Transverse colon (tissue), 4 donors: ENCODE measurements at places on chromosomes 3 and 15. TPM values are rescaled to one million over a fixed set of nuclear protein-coding genes. Genes with fewer than 3 reads are reported as not detected.
A peak's percentile ranks its signal among the peaks of the same experiment; 100 is the strongest.

RTP4 gene
- not detected for total RNA-seq

NR1I2 gene
- total RNA-seq = 78.0 TPM

DNA sequence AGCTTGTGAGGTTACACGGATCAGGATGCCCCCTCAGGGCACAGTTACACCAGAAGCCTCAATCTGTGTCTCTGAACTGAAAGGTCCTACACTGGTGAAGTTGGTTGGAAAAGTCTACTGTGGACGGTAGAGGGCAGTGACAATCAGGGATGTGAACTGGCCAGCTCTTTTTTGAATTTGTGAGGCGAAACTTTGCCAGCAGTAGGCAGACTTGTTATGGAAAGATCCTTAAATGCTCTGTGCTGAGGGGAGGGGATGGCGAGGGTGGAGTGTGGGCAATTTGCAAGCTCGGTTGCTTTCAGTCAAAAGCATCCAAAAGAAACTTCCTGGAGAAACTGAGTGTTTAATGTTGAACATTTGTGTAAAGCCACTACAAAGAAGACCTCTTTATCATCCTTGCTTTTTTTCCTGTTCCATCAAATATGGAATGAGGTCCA, 127.4 kb upstream of the ABHD17C start:
- no peaks in the 10 kb centered on the region for H3K4me1 ChIP-seq
- H3K4me3 ChIP-seq = no peak overlapping the region
- no peaks in the 10 kb centered on the region for H3K27me3 ChIP-seq
- DNase-seq = peak; percentile 54
- H3K36me3 ChIP-seq = no peaks in the 10 kb centered on the region

DNA sequence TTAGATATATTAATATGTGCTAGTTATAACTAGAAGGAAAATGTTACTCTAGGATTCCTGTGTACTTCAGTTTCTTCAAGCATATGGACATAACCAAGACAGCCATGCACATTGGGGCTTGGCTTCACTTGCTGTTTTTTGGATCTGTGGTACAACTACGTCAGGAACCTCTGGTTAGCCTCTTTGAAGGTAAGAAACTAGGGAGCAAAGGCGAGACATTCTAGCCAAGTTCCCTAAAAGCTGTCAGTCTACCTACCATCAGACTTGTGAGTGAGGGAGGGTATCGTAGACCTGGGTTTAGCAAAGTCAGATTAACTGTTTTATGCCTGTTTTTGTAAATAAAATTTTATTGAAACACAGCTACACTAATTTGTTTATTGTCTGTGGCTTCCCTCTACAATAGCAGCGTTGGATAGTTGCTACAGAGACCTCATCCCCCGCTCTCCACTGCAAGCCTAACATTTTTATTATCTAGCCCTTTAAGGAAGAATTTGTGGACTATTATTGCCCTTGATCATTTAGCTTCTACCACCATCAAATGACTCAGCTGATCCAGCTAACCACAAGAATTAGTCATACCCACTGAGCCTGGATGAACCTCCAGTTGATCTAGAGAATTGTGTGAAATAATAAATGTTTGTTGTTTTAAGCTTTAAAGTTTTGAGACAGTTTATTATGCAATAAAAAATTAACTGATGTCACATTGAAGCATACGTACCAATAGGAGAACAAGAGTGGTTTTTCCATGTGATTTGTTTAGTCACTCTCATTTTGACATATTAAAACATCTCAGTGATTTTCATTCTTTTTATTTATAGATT, 58.1 kb downstream of the RSRC1 start:
- no peak overlapping the region for H3K4me3 ChIP-seq
- no peaks in the 10 kb centered on the region for H3K27me3 ChIP-seq
- no peak overlapping the region for H3K27ac ChIP-seq
- H3K4me1 ChIP-seq = peaks cover 11% of the 10 kb centered on the region
- no peak for DNase-seq

DNA sequence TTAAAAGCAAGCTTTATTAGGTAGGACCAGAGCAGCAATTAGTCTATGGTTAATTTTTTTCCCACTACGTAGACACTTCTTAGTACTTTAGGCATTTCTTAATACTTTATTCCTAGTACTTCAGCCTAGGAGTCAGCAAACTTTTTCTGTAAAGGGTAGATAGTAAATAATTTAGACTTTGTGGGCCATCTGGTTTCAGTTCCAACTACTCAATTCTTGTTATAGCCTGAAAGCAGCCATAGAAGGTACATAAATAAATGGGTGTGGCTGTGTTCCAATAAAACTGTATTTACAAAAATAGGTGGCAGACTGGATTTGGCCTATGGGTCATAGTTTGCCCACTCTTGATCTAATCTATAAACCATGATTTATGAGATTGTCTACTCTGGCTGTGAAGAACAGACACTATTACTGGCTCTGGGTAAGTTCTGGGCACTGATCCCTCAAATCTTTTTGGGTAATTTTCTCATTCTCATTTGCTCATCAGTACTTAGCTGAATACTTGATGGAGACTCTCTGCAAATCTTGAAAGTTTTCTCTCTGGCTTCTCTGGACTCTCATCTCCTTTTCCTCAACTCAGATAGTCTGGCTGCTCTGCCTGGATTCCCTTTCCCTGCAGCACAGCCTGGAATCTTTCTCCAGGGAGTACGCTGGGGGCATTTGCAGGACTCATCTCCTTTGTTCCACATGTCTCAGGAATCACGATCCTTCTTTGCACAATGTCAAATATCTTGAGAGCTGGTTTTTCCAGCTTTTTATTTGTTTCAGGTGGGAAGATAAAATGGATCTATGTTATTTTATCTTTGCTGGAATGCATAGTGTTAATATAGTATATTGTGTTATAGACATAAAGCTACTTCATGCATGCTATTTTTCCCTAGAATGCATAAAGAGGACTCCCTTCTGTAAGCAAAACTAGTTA, 524.8 kb upstream of the TBL1XR1 start:
- no peaks in the 10 kb centered on the region for H3K27me3 ChIP-seq
- H3K27ac ChIP-seq = peak overlapping the region; percentile 26
- no peak overlapping the region for H3K4me3 ChIP-seq
- no peak for DNase-seq
- H3K36me3 ChIP-seq = no peaks in the 10 kb centered on the region

AADACL2 gene
- not detected for total RNA-seq

DNA sequence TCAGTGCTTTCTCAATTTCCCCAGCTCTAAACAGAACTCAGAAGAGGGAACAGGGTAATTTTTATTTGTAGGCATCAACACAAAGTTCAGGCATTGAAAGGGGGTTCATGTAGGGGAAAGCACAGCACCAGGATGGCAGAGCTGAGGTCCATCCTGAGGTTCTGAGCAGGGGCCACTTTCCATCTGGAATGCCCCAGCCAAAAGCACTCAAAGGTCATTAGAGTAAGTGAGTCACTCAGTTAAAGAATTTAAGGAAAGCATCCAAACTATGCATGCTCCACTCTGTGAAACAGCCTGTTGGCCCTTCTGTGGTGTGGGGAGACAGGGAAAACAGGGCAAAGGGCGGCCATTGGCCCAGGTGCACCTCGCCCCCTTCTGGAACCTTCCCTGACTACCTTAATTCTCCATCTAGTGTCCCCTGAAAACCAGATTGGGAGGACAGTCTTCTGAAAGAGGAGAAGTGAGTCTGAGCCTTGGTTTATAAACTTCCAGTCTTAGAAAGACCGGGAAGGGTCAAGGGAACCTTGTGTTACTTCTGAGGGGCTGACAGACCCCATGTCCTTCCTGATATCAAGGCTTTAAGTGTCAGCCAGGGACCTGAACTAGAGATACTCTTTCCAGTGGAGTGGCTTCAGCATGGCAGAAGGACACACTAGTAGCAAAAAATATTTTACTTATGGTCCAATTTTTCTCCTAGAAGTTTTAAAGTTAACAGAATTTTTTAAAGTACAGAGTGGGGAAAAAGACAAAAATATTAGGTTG, 133.3 kb downstream of the MYLK start:
- no peak overlapping the region for H3K4me3 ChIP-seq
- H3K4me1 ChIP-seq = peaks cover 12% of the 10 kb centered on the region
- DNase-seq = no peak
- no peaks in the 10 kb centered on the region for H3K27me3 ChIP-seq

GRCh38 chr15:81723701-81724100, 322.1 kb downstream of the MEX3B start:
- DNase-seq = no peak
- no peaks in the 10 kb centered on the region for H3K27me3 ChIP-seq
- no peak overlapping the region for H3K4me3 ChIP-seq
- H3K4me1 ChIP-seq = no peaks in the 10 kb centered on the region
- no peak overlapping the region for H3K27ac ChIP-seq

GRCh38 chr3:151431940-151432339, 28.9 kb downstream of the IGSF10 start:
- no peaks in the 10 kb centered on the region for H3K27me3 ChIP-seq
- DNase-seq = no peak
- H3K4me1 ChIP-seq = no peaks in the 10 kb centered on the region
- H3K4me3 ChIP-seq = no peak overlapping the region
- H3K36me3 ChIP-seq = no peaks in the 10 kb centered on the region

DNA sequence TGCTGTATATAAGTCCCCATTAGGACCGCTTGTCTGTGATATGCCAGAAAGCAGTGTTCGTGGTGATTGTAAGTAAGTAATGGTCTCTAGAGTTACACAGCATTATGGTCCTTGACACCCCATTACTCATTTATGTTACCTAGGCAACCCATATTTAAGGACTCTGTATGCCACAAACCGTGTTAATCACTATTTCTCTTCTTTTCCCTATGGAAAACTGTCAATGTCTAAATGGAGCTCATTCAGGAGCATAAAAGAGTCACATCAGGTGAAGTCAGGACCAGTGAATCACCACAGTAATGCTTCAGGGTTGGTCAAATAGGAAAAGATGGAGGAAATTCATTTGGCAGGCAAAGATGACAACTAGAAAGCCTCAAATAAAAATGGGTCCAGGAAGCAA, 146.6 kb upstream of the PEX5L start:
- H3K27me3 ChIP-seq = no peaks in the 10 kb centered on the region
- H3K36me3 ChIP-seq = no peaks in the 10 kb centered on the region
- no peak overlapping the region for H3K27ac ChIP-seq
- no peak overlapping the region for H3K4me3 ChIP-seq
- no peak for DNase-seq

- H3K27ac ChIP-seq = no peak overlapping the region
- H3K4me3 ChIP-seq = no peak overlapping the region
- no peaks in the 10 kb centered on the region for H3K27me3 ChIP-seq
- H3K4me1 ChIP-seq = no peaks in the 10 kb centered on the region
- DNase-seq = no peak
These were observed 854.4 kb downstream of the SQOR start for GRCh38 chr15:46489276-46489675.

DNA sequence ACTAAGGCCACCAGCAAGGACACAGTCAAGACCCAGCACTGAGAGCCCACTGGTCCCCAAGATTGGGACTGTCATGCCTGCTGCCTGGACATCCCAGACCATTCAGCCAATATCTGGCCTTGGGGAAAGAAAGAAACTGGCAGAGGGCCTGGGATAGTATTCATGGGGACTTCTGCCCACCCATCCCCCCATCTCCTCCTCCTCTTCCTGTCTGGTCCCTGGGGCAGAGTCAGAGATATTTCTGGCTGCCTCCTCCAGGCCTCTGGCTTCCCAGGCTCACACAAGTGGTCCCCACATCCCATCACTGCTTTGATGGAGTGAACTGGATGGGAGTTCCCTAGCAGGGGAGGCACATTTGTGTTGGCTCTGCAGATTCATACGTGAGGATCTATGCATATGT, 4.2 kb upstream of the RASL12 start:
- no peaks in the 10 kb centered on the region for H3K36me3 ChIP-seq
- H3K4me3 ChIP-seq = no peak overlapping the region
- H3K4me1 ChIP-seq = peaks cover 3% of the 10 kb centered on the region
- H3K27ac ChIP-seq = peak overlapping the region; percentile 68

GRCh38 chr15:73700041-73700842, 16.1 kb downstream of the CD276 start:
- no peak overlapping the region for H3K27ac ChIP-seq
- no peak overlapping the region for H3K4me3 ChIP-seq
- no peaks in the 10 kb centered on the region for H3K36me3 ChIP-seq
- no peaks in the 10 kb centered on the region for H3K27me3 ChIP-seq
- H3K4me1 ChIP-seq = peaks cover 21% of the 10 kb centered on the region

DNA sequence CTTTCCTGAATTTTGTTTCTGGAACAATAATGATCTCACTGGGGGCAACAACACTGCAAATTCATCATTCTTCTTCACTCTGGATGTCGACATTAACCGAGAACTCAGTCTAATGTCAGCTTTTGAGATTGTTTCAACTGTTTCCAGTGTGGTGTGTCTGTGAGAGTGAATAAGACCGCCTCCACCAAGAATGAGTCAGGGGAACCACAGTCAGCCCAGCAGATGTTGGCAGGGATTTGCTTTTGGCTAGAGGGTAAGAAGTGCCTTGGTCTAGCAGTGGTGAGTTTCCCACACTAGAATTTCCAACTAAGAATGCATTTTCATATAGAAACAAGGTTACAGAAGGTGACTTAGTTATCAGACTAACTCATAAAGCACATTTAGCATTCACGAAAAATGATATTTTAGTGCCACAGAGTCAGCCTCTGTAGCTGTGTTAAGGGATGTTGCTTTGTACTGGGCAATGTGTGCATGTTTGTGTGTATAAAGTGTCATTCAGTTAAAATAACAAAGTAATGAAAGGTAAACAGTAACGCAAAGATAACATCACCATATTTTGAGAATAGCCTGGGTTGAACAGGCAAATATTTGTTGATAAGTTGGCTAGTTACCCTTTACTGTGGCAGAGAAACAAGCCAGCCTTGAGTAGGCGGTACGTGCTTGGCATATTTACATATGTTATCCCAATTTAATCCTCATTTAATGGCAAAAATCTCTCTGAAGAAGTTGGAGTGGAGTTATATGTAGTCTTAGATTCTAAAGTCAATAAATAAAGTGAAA, 33.8 kb downstream of the DRD3 start:
- H3K4me1 ChIP-seq = no peaks in the 10 kb centered on the region
- H3K36me3 ChIP-seq = no peaks in the 10 kb centered on the region
- DNase-seq = no peak
- H3K27me3 ChIP-seq = no peaks in the 10 kb centered on the region
- no peak overlapping the region for H3K27ac ChIP-seq

TRAT1 gene
- 2.2 TPM for total RNA-seq

GRCh38 chr3:184255291-184256039, 5.9 kb downstream of the CAMK2N2 start:
- no peak overlapping the region for H3K27ac ChIP-seq
- no peak for DNase-seq
- no peak overlapping the region for H3K4me3 ChIP-seq
- H3K36me3 ChIP-seq = no peaks in the 10 kb centered on the region
- H3K27me3 ChIP-seq = peaks cover 25% of the 10 kb centered on the region
